Liver (tissue), 10 donors: ENCODE measurements at places on chromosomes 4 and X.

DNA sequence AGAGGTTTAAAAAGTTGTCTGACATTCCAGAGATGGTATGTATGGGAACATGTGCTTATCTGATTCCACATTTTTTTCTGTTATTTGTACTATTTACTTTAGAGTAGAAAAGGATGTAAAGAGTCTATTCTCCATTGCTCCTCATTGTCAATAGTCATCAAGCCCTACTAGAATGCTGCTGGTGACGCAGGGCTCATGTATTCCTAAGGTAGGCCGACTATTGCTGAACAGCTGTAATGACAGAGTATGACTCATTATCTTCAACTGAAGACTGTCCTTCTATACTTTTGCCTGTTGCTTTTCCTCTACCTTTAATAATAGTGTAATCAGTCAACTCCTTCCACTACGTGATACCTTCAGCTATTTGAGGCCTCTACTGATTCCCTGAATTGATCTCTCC is 509.1 kb upstream of the NR3C2 start:
- no peak for DNase-seq

- no peak for DNase-seq
Measured at GRCh38 chr4:121180558-121180957, 16.4 kb upstream of the TNIP3 start.

GRCh38 chr4:14877246-14878225 is 124.7 kb upstream of the CPEB2 start:
- DNase-seq: no peak

DNA sequence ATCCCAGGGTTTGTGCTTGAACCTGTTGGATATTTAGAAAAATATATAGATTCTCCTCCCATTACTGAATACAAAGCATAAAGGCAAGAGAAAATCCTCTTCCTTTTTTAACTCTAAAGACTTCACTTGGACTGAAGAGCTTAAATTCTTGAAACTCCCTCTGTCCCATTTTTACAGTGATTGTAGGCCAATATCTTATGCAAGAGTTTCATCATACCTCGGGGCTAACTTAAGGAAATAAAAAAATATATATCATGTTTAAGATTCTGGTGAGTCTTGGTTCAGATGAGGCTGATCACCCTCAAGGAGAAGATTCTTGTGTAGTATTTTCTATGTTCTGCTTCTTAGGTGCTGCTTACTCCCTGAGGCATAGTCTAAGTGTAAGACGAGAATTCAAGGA is 1449.6 kb downstream of the C4orf33 start:
- DNase-seq: no peak

- DNase-seq: no peak
Measured at GRCh38 chr4:20065952-20066351, 185.8 kb upstream of the SLIT2 start.

DNA sequence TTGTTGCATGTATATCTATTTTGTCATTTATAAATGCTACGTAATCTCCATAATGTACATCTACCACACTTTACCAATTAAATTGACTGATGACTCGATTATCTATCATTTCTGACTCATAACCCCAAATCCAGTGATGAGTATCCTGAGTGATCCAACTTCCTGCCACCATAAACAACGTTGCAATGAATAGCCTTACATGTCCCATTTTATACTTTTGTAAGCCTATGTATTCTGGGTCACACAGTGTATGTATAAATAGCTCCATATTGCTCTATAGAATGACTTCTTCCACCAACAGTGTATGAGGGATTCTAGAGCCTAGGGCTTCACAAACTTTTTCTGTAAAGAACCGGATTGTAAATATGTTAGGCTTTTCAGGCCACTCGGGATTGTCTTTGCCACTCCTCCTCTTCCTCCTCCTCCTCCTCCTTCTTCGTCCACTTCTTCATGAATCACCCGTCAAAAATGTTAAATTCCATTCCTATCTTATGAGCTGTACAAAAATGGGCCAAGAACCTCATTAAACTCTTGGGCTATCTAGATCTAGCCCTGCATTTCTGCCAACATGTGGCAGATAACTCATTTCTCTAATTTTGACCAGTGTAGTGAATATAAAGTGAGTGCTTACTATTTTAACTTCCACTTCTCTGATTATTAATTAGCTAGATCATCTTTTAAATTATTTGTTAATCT is 672.2 kb upstream of the AMOT start:
- DNase-seq: no peak

GRCh38 chr4:103996064-103996463 is 276.3 kb upstream of the TACR3 start:
- DNase-seq: no peak

GRCh38 chrX:122418758-122419157 is 765.3 kb upstream of the GRIA3 start:
- no peak for DNase-seq

DNA sequence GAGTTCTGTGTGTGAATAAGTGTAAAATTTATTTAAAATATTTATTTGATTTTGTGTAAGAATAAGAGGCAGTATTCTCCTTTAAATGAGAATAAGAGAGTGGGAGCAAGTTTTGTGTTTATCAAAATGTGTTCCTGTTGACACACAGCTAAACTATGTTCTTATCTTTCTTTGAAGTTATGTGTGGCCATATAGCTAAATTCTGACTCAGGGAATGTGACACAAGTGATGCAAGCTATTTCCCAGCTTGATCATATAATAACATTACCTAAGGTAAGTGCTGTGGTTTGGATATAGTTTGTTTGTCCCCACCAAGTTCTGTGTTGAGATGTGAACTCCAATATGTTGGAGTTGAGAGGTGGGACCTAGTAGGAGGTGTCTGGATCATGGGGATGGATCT is 740.0 kb upstream of the IGFBP7 start:
- no peak for DNase-seq

- no peak for DNase-seq
Measured at GRCh38 chr4:1050486-1051213, 39.2 kb downstream of the FGFRL1 start.

GRCh38 chrX:53356186-53356585 is 66.3 kb downstream of the SMC1A start:
- DNase-seq: no peak

GRCh38 chr4:105145156-105145902 is 1.3 kb upstream of the TET2 start:
- DNase-seq: no peak

- DNase-seq: no peak
Measured at GRCh38 chrX:16661495-16661894, 11.5 kb downstream of the S100G start.

GRCh38 chrX:148784856-148785255 is 284.4 kb downstream of the AFF2 start:
- DNase-seq: no peak

GRCh38 chrX:109312757-109313156 is 169.1 kb downstream of the GUCY2F start:
- no peak for DNase-seq

GRCh38 chr4:88012647-88013046 is 5.2 kb downstream of the PKD2 start:
- no peak for DNase-seq

GRCh38 chr4:2241003-2241402 is 918 bp downstream of the HAUS3 start:
- no peak for DNase-seq

DNA sequence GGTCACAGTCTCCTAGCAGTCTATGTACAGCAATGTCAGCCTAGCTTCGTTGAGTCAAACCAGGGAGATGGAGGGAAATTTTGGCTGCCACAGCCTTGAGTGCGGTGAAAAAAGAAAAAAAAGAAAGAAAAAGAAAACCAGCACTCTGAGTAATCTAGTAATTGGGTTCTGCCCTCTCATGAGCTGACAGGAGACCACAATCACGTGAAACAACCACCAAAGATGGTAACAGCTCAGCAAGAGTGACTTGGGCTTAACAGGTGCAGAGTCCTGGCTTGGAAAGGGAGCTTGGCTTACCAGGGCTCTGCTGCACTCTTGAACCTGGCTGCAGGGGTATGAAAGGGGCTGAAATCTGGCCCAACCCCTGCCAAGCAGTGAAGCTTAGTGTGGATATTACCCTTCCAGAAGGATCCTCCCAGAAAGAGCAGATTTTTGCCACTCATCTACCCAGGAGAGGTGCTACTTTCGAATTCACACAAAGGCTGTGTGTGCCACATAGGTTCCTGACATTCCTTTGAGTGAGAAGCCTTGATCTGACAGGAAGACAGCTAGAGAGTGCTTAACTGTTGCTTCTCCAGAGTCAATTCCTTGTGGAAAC is 350.3 kb downstream of the PTTG2 start:
- DNase-seq: no peak

GRCh38 chr4:38857354-38858096 is 908 bp upstream of the TLR6 start:
- no peak for DNase-seq

DNA sequence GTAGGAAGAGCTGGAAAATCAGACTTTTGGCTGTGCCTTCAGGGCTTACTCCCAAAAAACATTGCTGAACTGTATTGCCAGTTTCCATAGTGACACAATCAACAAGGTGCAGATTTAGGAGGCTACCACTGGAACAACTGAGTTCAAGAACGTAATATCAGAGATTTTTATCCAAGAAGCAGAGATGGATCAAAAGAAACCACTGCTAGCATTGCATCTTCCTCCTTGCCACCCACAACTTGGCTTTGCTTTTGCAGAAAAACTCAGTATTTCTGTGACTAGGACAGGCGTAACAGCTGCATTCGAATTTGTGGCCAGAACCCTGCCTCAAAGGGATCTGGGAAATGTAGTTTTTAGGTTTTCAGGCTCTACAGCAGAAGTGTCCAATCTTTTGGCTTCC is 27.8 kb upstream of the WDFY3 start:
- DNase-seq: no peak

GRCh38 chrX:25663701-25664100 is 474.4 kb upstream of the MAGEB18 start:
- DNase-seq: no peak

- no peak for DNase-seq
Measured at GRCh38 chr4:30844861-30845582, 124.9 kb downstream of the PCDH7 start.

GRCh38 chrX:132751063-132751690 is 207.3 kb downstream of the HS6ST2 start:
- no peak for DNase-seq

GRCh38 chr4:66943112-66943511 is 602.2 kb downstream of the CENPC start:
- DNase-seq: no peak

GRCh38 chr4:38287101-38287851 is 327.1 kb downstream of the PTTG2 start:
- DNase-seq: no peak

DNA sequence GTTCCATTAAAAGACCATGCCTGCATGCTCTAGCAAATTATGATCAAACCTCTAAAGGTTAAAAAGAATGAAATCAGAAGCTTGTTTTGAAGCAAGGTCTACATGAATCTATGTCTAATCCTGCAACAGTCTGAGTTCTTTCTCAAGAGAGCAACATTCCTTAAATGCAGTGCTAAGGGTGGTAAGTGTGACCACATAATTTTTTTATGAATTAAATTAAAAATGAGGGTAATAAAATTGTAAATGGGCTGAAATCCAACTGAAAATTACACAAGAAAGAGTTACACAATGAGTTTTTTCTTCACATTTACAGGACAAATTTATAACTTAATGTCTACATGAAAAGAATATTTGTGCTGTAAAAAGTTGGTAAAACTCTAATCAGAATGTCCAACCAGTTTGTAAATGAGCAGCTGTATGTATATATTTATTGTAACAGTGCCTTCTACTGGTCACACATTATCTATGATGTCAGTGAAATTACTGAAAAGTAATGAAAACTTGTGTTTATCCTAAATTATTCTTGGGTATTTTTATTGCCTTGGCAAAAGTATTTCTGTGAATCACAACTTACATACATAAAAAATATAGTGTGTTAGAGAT is 336.3 kb upstream of the PITX2 start:
- DNase-seq: no peak

DNA sequence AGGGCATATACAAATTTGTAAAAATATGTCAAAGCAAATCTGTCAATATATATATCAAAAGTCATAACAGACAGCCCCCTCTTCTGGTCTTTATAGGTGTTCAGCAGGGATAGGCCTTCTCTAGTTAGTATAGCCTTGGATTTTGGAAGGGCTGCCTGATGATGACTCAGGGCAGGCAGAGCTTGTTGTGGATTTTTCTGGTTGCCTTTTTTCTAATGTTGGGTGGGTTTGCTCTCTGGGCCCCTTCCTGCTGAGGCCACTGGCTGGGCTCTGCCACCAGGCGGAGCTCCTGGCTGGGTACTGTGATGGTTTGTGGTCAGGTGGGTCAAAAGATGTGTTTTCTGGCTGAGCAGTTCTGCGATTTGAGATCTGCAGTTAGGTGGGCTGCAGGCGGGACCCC is 294.2 kb downstream of the GRIA2 start:
- DNase-seq: no peak

- DNase-seq: no peak
Measured at GRCh38 chr4:85968945-85969819, 390.7 kb downstream of the MAPK10 start.

DNA sequence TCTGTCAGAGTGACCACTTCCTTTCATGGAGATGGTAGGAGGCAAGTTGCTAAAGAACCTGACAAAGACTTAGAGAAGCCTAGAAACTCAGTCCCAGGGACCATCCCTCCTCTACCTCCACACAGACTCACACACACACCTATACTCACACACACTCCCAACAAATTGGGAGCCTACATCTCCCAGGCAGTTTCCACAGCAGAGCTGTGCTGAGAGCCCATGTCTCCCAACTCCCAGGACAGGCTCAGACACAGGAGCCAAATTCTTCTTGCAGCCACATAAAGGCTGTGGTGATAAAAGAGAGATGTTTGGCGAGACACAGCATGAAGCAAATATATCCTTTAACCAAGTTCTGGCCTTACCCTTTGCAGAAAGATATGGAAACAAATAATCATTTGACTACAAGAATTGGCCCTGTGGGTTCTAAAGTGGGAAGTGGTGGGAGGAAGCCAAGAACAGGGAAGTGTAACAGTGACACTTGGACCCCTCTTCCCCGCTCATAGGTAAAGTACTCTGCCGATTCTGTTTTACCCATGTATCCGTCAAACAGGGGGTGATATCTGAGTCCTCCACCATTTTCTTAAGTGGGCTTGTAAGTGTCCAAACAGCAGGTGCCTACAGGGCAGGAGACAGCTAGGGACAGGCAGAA is 11.0 kb upstream of the IDS start:
- no peak for DNase-seq

- DNase-seq: no peak
Measured at GRCh38 chr4:17336524-17336961, 175.3 kb downstream of the QDPR start.

DNA sequence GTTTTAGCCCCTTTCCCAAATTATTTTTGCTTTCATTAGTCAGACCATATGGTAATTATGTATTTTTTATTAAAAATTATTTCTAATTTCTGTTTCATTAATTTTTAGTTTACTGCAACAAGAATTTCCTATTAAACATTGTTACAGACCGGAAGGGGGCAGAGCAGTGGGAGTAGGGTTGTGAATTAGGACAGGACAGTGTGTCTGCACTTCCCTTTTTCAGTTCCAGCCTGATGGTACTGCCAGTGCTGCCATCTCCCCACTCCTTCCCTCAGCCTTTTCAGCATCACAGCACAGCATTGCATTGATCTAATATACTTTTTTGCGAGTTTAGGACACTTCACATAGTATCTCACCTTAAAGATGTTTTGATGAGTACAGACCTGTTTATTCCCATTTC is 76.5 kb downstream of the STIM2 start:
- DNase-seq: no peak
